ENCODE measurements at places on chromosomes 4 and X. TPM values are rescaled to one million over a fixed set of nuclear protein-coding genes. Genes with fewer than 3 reads are reported as not detected.

Gene MAGEB17
- not detected for total RNA-seq

DNA sequence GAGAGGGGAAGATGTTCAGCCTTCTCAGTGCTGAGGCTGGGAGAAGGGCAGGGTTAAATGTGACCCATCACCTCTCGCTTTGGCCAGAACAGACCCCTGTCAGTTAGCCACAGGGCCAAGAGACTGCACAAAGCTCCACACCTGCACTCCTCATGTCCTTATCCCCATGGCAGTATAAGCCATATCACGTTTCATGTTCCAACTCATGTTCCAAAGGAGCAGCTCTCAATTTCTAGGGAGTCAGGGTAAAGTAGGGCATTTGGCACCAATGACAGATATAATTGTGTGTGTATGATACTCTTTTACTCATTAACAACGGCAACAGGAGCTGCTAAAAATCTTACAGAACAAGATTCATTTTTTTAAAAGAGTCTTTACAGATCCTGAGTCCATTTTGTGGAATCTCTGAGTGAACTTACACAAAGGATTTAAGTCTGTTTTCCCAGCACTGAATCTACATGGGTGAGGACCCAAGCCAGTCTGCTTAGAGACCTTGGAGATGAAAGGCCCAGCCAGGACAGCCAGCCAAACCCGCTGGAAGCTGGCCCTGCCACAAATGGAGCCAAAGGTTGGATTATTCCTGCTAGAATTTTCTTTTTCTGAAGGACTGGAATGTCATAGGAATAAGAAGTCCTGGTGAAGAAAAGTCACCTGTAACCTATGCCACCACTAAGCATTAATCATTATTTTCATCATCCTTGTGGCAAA lies 129.1 kb upstream of the SMAD1 start:
- no peak for DNase-seq

Gene ERAS
- total RNA-seq: not detected

GRCh38 chrX:154058214-154058997 lies 38.7 kb upstream of the IRAK1 start:
- DNase-seq: no peak

GRCh38 chr4:184014301-184014700 lies 109.2 kb downstream of the STOX2 start:
- DNase-seq: no peak

DNA sequence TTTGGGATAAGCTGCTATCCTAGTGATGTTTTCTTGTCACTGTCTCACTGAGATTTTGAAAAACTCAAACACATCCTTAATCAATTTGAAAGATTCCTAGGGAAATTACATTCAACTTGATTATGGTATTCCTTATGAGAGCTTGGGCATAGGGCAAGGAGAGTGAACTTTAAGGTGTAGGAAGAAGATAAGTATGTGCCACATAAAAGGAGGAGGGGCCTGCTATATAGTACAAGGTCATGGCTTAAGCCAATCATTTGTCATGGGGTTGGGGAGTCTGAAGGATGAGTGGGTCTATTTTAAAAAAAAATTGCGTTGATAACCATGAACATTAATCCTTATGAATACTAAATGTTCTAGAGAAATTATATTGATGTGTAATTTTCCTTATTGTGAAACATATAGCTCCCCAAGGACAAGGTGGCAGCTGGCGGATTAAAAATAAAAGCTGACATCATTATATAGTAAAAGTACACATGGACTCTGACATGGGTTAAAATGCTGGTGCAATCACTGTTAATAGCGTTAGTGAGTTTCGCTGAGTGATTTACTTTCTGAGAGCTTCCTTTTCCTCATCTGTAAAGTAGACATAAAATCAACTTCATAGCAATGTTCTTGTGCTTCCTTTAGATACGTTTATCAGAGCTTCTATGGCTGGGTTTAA lies 17.4 kb downstream of the GALNT7 start:
- no peak for DNase-seq

DNA sequence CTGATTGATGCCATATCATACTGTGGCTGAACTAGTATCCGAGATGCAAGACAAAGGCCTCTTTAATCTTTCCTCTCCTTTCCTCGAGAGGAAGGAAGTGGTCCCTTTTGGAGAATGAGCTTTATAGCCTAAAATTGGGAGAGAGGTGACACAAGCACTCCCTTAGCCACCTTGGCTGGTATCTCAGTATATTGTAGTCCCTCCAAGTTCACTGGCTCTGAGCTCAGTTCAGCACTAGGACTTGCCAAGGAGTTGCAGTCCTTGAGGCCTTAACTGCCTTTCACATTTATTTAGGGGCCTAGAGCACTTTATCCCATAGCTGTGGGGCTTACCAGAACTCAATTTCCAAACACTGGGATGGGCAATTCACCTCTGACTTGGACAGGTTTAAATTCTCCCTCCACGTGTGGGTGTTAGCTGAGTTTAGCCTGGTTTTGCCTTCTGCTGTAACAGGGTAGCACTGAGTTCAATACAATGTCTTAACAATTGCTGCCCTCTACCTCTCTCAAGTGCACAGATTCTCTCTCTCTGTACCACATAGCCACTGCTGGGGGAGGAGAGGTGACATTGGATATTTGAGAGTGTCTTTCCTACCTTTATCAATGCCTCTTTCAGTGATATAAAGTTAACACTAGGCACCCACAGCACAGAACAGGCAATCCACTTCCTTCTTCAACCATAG lies 216.4 kb downstream of the TECRL start:
- no peak for DNase-seq

DNA sequence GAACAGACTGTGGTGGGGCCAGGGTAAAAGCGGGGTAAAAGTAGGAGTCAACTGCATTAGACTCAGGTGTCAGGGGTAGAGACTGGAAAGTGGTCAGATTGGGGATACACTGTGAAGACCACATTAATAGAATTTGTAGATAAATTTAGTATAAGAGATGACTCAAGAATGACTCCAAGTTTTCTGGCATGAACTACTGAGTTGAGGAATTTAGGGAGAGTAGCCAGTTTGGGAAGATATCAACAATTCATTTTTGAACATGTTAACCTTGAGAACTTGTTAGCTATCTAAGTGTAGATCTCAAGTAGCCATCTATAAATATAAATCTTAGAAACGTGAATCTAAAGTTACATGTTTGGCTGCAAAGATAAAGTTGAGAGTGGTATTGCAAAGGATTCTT lies 206.9 kb upstream of the HCCS start:
- no peak for DNase-seq

DNA sequence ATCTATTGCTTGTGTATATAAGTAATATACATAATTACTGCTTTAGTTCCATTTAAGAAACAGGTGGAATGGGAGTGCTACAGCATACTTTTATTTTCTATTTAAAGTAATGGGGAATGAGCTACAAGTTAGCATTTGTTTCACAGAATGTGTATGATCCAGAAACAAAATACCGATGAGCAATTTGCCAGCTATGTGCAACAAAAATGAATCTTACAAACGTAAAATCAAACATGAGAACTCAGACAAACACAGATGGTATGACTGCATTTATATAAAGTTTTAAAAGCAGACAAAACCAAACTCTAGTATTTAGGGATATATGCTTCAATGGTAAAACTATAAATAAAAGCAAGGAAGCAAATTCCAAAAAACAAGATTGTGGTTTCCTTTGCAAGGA lies 141.7 kb downstream of the PAPSS1 start:
- DNase-seq: no peak

DNA sequence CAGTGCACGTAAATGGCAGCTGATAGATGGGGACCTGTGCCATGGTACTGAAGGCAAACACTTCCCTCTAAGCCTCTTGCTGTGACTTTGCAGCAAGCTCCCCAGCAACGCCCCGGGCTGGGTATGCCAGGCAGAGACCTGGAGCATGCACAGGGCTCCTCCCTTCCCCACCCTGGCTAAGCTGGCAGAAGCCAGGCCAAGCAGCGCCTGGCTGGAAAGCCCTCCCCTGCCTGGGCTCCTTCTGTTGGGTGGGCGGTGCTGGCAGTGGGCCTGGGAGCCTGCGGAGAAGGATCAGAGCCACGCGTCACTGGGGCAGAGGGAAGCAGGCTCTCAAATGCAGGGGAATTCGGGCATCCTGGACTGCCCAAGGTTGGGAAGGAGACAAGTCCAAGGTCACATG lies 3.6 kb downstream of the ATP2B3 start:
- no peak for DNase-seq

DNA sequence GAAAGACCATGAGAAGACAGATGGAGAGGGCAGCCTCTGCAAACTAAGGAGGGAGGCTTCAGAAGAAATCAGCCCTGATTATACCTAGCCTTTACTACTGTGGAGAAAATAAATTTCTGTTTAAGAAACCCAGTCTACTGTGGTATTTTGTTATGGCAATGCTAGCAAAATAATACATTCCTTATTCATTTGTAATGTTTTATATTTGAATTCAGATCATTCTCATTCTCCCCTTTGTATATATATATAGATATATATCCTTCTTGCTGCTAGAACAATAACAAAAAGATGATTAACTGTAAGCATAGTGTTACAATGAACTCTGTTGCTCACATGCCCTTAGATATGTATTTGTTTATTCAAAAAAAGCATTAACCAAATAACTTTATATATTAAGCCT lies 22.5 kb downstream of the DMD start:
- no peak for DNase-seq

DNA sequence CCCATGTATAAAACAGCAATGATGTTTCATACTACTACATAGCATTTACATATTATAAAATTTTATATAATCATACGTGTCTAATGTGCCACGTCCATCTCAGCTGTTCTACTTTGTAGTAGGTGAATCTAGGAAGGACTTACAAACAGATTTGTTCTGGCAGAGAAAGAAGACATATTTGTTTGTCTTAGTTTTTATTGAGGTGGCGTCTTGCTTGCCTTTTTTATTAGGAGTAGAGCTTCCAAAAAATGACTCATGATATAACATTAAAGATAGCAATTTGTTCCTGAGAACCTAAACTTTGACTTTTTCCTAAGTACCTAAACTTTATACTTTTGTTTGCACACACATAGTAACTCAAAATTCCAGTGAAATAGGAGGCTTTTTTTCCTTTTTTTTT lies 64.6 kb downstream of the CLDN22 start:
- DNase-seq: no peak

GRCh38 chr4:74284053-74284452 lies 24.2 kb upstream of the EPGN start:
- DNase-seq: no peak

Gene TREX2
- total RNA-seq: 0.55 TPM

Gene BRS3
- total RNA-seq: not detected

Gene ARHGAP4
- total RNA-seq: 35.6 TPM

Gene LETM1
- 40.8 TPM for total RNA-seq

DNA sequence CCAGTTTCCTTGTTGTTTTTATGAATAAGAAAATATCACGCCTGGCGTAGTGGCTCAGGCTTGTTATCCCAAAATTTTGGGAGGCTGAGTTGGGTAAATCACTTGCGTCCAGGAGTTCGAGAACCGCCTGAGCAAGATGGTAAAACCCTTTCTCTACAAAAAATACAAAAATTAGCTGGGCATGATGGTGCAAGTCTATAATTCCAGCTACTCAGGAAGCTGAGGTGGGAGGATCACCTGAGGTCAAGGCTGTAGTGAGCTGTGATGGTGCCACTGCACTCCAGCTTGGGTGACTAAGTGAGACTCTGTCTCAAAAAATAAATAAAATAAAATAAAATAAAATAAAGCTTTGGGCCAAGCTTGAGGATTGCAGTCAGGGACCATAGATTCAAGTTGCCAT lies 827.2 kb downstream of the FSTL5 start:
- no peak for DNase-seq

DNA sequence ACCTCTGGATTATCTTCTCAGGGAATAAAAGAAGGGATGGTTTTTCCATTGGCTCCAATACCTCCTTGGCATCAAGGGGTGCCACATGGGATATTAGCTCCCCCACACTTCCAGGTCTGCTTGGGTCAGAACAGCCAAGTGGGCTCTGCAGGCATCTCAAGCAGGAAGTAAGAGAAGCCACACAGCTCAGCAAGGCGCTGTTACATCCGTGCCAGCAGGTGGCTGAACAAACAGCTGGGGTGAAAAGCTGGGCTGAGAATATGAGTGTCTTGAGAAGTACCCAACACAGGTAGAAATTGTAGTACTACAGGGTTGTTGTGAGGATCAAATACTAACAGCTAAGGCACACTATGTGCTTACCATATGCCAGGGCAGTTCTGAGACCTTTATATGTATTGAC lies 76.7 kb upstream of the TMEM150C start:
- no peak for DNase-seq

GRCh38 chr4:27154706-27155105 lies 294.1 kb downstream of the STIM2 start:
- no peak for DNase-seq

Gene PRR32
- not detected for total RNA-seq

Gene ATOH1
- total RNA-seq: not detected

Gene NXF2B
- total RNA-seq: 0.24 TPM

DNA sequence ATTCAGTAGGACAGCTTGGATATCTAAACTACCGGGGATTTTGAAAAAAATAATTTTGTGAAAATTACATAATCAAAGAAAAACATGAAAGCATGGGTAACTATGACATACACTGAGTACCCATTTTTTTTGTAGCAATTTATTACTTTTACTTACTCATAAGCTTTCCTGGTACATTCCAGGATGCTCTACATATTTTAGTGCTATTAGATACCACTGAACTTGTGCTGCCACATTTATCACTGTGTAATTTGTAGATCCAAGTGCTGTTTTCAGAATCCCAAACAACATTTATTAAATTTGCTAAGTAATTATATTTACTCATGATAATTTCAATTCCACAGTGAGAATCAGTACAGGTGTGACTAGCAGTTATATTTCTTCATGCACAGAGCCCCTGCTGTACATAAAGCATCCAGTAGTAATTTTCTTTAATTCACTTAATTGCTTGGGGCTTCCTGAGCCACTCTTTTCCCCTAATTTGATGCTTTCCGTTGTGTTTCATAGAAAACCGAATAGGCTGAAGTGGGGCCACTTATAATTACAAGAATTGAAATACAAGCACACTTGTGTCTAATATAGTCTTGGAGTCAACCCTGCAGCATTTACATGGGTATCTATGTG lies 2254.4 kb downstream of the ARAP2 start:
- no peak for DNase-seq

Gene SLC2A9
- 19.0 TPM for total RNA-seq

Gene GPC3
- total RNA-seq: 62.6 TPM

- no peak for DNase-seq
Measured at GRCh38 chrX:10939424-10939823, 171.7 kb upstream of the HCCS start.

Gene ATP8A1
- total RNA-seq: 37.2 TPM

DNA sequence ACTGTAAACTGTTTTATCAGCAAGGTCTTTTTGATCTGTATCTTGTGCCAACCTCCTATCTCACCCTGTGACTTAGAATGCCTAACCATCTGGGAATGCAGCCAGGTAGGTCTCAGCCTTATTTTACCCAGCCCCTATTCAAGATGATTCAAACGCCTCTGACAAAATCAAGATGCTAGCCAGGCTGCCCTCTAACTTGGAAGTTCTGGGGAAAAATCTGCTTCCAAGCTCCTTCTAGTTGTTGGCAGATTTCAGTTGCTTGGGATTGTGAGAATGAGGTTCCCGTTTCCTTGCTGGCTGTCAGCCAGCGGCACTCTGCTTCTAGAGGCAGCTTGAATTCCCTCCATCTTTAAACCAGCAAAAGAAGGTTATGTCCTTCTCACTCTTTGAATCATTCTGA lies 34.7 kb downstream of the LUZP4 start:
- peak; percentile 77 for DNase-seq

Gene HELT
- not detected for total RNA-seq
